ENCODE measurements at places on chromosomes 7 and 10.

- no peak for DNase-seq
Observed at GRCh38 chr10:101052285-101052684, 9.5 kb upstream of the KAZALD1 start.

- no peak for DNase-seq
Observed at GRCh38 chr7:34719636-34720035, 61.6 kb downstream of the NPSR1 start.

DNA sequence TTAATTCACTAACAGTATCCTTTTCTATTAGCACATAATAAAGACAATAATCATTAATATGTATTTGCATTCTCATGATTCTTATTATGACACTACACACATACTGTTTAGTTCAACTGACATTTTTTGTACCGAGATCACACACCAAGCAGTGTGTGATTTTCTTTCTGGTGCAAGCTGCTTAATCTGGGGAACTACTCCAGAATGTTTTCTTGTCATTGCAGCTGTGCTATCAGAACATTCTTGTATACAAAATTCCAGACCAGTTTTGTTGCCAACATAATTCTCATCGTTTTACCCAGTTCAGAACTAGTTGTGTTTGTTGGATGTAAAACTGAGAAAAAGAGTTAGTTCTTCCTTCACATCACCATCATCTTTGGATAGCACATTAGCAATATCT lies 37.4 kb downstream of the VKORC1L1 start:
- no peak for DNase-seq

GRCh38 chr10:76082956-76083355 lies 651.5 kb downstream of the LRMDA start:
- no peak for DNase-seq

- no peak for DNase-seq
Observed at GRCh38 chr10:67772894-67773511, 65.0 kb downstream of the DNAJC12 start.

DNA sequence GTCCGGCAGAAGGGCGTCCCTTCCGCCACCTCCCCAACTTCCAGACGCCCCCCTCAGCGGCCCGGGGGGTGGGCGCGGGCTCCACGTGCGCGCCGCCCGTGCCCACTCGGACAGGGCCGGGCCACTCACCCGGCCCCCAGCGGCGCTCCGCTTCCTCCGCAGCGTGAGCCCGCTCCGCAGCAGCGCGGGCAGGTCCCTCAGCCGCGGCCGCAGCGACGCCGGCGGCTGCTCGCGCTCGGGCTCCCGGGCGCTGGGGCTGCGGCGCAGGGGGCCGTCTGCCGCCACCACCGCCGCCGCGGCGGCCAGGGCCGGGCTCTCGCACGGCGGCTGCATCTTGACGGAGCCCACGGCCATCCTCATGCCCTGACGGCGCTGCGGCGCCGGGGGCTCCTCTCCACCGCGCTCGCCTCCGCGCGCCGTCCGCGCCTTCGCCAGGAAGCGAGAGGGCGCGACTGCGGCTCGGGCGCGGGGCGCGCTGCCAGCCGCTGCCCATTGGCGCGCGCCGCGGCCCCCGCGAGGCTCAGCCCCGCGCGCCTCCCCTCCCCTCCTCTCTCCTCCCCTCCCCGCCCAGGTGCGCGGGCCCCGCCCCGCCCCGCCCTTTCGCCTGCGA lies at the start of gene RAPGEF5:
TSS of gene RAPGEF5 (minus strand) at position 454 of the 610 bp plus-strand sequence. CDS start at position 360, 94 bp downstream.
- no peak for DNase-seq

GRCh38 chr10:62047960-62048383 lies 146.5 kb downstream of the ARID5B start:
- peak; percentile 26 for DNase-seq

DNA sequence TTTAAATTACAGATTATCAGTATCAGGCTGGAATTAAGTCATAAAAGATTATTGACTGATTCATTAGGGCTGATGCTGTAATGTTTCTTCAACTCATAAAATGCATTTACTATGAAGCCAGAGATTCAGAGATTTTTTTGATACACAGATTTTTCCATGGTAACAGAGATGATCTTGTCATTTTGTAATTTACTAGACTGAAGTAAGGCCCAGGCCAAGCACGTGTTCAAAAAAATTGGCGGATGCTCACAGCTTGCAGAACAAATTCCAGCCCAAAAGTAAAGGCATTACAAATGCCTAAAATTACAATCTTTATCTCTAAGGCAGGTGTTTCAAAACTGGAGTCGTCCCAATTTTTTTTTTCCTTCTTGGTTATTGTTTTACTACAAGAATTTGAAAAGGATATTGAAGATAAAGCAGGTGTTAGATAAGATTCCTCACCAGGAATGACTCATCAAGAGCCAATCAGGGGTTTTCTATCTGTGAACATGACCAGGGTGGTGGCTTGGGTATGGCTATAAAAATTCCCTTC lies 78.4 kb upstream of the MEOX2 start:
- DNase-seq, result no peak

DNA sequence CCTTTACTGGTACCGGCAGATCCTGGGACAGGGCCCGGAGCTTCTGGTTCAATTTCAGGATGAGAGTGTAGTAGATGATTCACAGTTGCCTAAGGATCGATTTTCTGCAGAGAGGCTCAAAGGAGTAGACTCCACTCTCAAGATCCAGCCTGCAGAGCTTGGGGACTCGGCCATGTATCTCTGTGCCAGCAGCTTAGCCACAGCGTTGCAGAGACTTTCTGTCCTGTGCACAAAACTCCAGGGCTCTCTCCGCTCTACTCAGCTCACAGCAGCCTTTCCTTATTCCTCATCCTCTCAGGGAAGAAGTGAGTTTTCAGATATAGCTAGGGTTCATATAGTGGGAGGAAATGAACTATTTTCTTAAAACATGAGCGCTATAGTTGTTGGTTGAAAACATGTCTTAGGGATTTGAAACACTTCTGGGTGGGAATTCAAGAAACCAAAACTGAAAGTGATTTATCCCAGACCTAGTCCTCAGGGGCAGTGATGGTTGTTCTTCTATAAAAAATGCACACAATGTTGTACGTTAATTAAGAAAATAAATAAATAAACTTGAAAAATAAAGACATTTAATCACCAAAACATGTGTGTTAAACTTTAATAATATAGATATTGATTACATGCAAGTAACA lies 150.2 kb upstream of the PRSS58 start:
- no peak for DNase-seq

DNA sequence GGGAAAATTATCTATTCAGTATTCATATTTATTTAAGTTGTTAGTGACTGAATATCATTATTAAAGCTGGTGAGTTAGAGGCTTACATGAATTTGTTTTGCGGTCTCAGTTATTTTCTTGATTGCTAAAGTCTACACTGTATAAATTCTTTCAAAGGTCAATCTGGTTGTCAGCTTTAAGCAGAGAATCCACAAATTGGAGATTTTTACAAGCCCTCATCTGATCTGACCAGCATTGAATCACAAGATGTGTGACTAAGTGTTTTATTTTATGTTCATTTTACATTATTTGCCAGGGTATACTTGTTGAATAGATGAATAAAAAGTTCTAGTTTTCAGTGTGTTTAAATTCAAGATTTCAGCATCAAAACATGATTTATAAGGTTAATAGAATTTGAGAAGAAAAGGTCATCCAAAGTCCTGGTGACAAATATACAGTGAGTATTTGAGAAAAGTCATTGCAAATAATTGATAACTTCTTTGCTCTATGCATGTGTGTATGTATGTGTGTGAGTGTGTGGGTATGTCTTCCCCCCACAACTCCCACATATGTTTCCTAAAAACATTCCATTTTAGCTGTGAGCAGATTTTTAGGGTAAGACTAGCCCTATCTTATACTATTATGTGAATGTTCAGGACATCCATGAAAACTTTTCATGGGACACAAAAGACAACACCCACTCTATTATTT lies 4.4 kb downstream of the SEMA3A start:
- no peak for DNase-seq

- no peak for DNase-seq
Observed at GRCh38 chr7:111647881-111648280, 85.6 kb upstream of the IMMP2L start.

GRCh38 chr10:15751046-15751445 lies 31.3 kb upstream of the ITGA8 start:
- no peak for DNase-seq

DNA sequence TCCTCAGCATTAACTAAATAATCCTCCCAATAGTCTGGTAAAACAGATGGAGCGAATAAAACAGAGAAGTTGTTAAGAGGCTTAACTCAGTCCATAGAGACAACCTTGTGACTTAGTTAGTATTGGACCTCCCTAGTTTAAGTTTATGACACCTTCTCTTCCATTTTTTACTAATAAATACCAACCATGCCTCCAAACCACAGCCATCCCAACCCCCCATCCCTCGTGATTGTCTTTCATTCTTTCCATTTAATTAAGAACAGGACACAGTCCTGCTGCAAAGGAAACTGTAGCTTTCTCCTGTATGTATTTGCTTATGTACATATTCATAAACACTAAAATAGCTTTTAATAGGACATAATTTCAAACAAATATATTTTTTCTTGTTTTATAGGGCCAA lies 238.2 kb downstream of the SEMA3D start:
- no peak for DNase-seq

DNA sequence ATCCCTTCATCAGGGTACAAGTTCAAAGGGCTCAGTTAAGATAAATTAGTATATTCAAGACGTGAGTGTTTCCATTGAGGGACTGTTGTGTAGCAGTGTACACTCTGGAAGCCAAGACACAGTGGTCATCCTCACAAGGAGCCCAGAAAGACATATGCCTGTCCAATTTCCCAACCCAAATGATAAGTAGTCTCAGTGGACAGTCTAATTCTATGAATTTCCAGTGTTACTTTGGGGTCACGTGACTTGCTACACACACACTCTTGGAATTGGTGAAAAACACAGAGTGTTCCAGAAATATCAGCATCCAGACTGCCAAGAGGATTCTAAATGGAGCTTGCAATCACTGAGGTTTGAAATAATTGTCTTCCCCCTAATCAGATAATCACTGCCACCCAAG lies 365.1 kb downstream of the WDR11 start:
- no peak for DNase-seq

DNA sequence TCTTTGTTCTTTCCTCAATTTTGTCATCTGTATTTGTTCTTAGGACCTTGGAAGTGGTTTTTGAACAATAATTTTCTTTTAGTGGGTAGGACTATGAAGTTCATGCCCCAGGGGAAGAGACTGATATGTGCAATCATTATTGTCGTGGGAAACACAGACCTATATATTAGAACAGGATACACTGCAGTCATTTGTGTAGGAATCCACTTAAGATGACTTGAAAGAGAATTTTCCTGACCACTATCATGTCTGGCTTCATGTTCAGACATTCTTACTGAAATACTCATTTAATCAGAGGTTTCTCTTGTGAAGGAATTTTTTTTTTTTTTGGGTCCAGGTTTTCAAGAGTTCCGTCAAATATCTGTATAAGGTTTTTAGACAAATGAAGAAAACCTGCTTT lies 163.6 kb downstream of the SUGCT start:
- no peak for DNase-seq

DNA sequence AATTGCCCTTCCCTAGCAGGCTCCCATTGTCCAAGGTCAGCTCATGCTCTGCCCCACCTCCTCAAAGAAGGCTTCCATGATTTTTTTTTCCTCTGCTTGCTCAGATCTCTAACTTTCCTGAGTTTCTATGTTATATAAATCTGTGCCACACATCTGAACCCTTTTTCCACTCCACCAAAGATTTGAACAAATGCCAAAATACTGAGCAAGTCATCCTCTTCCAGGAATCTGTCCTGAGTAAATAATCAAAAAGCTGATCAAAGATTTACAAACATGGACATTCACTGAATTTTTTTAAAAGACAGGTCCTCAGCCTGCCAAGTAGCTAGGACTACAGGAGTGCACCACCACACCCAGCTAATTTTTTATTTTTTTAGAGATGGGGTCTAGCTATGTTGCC lies 102.8 kb upstream of the ARID5B start:
- no peak for DNase-seq

DNA sequence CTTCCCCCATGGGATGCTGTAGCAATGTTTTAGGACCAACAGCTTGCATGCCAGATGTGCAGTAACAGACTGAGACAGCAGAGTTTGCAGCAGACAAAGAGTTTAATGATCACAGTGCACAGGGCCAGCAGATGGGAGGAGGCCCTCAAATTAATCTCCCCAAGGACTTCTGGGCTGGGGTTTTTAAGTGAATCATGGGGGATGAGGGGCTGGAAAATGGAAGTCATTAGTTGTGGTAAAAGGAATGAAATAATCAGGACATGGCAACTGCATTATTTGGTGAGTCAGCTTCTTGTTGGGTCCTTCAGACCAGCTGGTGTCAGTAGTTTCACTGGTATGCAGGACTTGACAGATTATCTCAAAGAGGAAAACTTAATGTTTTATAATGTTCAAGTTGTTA lies 12.6 kb upstream of the NRBF2 start:
- no peak for DNase-seq

GRCh38 chr7:134153493-134154136 lies 26.5 kb downstream of the LRGUK start:
- no peak for DNase-seq

Measured in stimulated activated CD8-positive, alpha-beta memory T cell treated with anti-CD3 and anti-CD28 coated beads, Interleukin-7, amount 100 ng/mL, for 4 hours (primary cell).